ENCODE measurements at places on chromosomes 4 and X.
A peak's percentile ranks its signal among the peaks of the same experiment; 100 is the strongest.

DNA sequence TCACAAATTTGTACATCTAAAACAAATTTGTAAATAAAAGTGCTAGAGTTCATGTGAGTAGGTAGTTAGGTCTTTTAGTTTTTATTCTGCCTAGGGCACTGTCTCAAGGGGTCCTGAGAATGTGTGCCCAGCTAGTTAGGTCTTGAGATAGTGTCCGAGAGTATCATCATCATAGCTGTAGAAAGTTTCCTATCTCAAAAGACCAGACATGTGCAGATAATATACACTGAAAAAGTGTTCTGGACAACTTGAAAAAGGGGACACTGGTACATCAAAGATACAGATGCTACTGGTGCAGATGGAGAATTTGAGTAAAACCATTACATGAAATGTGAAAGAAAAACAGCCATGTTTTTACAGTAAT, 1.8 kb upstream of the ZCCHC4 start:
- DNase-seq: no peak

DNA sequence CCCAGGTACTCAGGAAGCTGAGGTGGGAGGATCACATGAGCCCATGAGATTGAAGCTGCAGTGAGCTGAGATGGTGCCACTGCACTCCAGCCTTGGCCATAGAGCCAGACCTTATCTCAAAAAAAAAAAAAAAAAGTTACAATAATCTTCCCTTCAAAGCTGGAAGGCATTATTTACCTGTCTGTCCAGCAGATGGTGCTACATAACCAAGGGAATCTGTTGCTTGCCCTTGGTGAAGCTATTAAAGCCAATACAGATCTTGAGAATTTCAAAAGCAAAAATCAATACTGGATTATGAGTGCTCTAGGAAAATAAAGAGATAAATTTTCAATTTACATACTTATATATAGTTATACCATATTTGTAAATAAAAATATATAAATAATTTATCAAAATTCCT, 25.9 kb downstream of the PKD2 start:
- peak; percentile 2 for DNase-seq

DNA sequence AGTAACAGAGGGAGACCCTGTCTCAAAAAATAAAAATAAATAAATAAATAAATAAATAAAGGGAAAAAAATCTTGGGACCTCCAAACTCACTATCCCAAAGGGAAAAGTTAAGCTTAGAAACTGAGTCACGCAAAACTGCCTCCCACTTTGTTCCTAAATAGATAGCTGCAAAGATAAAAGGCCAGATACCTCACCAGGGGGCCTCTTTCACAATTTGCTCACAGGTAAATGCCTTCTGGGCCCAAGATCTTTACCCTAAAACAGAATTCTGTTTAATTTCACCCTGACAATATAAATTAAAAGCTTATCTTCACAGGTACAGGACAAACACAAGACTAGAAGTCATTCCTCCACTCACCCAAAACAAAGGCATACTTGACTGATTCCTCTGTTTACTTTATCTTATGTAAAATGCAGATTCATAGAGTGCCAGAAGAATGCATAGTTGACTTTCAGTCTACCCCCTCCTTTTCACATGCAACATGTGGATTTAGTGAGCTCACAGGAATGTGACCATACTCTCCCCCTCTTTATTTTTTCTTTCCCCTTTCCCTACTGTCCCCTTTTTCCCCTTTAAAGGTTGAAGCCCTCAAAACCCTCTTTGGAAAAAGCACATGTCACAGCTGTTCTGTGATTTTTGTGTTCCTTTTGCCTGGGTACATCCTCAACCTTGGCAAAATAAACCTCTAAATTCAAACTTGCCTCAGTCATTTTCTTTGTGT, 23.4 kb downstream of the ELF2 start:
- no peak for DNase-seq

DNA sequence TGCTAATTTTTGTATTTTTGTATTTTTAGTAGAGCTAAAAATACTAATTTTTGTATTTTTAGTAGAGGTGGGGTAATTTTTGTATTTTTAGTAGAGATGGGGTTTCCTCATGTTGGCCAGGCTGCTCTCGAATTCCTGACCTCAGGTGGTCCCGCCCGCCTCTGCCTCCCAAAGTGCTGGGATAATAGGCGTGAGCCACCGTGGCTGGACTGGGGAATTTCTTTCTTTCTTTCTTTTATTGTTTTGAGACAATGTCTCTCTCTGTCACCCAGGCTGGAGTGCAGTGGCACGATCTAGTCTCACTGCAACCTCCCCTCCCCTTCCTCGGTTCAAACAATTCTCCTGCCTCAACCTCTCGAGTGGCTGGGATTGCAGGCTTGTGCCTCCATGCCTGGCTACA, 83.0 kb downstream of the FAM193A start:
- DNase-seq: no peak

- DNase-seq: no peak
These were observed 72.4 kb upstream of the TBL1X start for GRCh38 chrX:9392445-9392844.

- no peak for DNase-seq
These were observed 2052.9 kb downstream of the ARAP2 start for GRCh38 chr4:34191443-34191842.

DNA sequence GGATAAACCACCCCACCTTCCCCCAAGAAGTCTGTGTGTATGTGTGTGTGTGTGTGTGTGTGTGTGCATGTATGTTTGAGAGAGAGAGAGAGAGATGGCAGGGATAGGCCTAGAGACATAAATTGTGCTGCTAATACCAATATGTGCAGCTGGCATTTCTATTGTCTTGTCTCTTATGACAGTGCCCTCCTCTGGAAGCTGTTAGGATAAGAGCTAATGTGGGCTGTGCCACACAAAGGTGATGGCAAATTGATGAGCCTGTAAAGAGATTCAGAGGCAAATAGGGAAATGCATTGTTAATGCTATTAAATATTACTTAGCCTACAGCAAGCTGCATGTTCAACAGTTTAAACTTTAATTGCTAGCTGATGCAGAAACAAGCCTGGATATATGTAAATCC, 332.0 kb downstream of the NKX6-1 start:
- no peak for DNase-seq

- DNase-seq: peak; percentile 79
These were observed 354 bp upstream of the TEC start for GRCh38 chr4:48269861-48270522.
